Placental pericyte (primary cell): ENCODE measurements at places on chromosomes 12 and 14. TPM values are rescaled to one million over a fixed set of nuclear protein-coding genes. Genes with fewer than 3 reads are reported as not detected.

Gene ADAM21
- 0.29 TPM in 1 of 2 replicates, not detected in the other for total RNA-seq

Gene RD3L
- not detected in 2 replicates for total RNA-seq

Gene SMCO2
- total RNA-seq = 0.22 TPM in 1 of 2 replicates, not detected in the other

Gene PNMA1
- 28.1 and 28.4 TPM in 2 replicates for total RNA-seq

Gene CLEC9A
- total RNA-seq = not detected in 2 replicates

Gene BCAT1
- total RNA-seq = 229 and 318 TPM in 2 replicates

Gene HAL
- total RNA-seq = not detected in 2 replicates

Gene SLC35F4
- 0.29 TPM in 1 of 2 replicates, not detected in the other for total RNA-seq

Gene CLEC2B
- 21.4 and 26.2 TPM in 2 replicates for total RNA-seq

Gene PIWIL1
- total RNA-seq = not detected in 2 replicates

Gene BCL2L14
- total RNA-seq = not detected in 2 replicates

Gene CCDC175
- total RNA-seq = not detected in 2 replicates

Gene ACVRL1
- total RNA-seq = 2.2 and 24.1 TPM in 2 replicates

Gene MMAB
- 22.8 and 59.7 TPM in 2 replicates for total RNA-seq

Gene FSCB
- total RNA-seq = 0.22 and 2.1 TPM in 2 replicates

Gene AMN
- 0.22 TPM in 1 of 2 replicates, not detected in the other for total RNA-seq

Gene DYNLL1
- total RNA-seq = 228 and 256 TPM in 2 replicates

Gene DAO
- total RNA-seq = not detected in 2 replicates

Gene DDX23
- total RNA-seq = 64.1 and 74.2 TPM in 2 replicates

Gene NRIP2
- not detected in 2 replicates for total RNA-seq

Gene ADGRD1
- total RNA-seq = 3.5 TPM in 1 of 2 replicates, not detected in the other

Gene CELA1
- not detected in 2 replicates for total RNA-seq

Gene KLRK1
- not detected in 2 replicates for total RNA-seq

Gene ASCL1
- total RNA-seq = not detected in 2 replicates

Gene HPD
- 0.22 TPM in 1 of 2 replicates, not detected in the other for total RNA-seq
